ENCODE measurements at places on chromosomes 16 and 17.

DNA sequence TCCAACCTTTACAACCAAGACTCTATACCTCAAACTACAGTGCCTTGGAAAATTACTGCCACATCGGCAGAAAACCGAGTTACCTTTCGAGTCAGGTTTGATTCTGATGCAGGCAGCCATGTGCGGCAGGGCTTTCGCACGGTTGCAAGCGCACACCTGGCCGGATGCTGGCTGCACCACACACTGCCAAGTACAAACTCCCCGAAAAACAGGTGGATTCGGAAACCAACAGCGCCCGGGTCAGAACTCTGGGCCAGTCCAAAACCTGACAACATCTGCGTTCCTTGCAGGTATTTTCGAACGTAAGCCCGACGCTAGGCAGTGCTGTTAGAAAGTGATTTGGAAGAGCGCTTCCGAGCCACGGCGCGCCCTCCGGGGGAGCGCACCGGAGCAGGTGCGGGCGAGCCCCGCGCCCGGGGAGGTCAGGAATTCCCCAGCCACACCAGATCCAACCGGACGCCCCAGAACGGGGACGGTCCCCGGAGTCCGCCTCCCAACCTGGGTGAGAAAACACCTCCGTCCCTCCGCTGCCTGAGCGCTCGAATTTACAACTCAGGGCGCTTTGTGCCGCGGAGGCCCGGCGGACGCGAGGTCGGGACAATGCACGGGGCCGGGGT lies 1.2 kb downstream of the USP7 start:
- DNase-seq, result no peak

DNA sequence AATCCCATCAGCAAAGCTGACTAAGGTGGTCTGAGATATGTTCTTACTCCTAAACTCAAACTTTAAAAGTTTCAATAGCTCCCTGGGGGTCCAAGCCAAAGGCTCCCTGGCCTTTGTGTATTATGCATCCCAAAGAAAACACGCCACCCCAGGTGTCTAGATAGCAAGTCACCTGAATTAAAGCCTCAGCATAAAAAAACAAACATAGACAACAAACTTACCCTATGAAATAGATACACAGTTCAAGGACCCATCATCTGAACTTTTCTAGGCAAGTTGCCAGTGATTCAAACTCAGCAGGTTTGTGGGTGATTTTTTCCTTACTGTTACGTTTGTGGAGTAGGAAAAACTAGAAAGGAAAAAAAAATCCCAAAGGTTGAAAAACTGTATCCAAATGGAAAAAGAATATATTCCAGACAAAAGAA lies 12.5 kb downstream of the CMTM3 start:
- DNase-seq, result no peak

DNA sequence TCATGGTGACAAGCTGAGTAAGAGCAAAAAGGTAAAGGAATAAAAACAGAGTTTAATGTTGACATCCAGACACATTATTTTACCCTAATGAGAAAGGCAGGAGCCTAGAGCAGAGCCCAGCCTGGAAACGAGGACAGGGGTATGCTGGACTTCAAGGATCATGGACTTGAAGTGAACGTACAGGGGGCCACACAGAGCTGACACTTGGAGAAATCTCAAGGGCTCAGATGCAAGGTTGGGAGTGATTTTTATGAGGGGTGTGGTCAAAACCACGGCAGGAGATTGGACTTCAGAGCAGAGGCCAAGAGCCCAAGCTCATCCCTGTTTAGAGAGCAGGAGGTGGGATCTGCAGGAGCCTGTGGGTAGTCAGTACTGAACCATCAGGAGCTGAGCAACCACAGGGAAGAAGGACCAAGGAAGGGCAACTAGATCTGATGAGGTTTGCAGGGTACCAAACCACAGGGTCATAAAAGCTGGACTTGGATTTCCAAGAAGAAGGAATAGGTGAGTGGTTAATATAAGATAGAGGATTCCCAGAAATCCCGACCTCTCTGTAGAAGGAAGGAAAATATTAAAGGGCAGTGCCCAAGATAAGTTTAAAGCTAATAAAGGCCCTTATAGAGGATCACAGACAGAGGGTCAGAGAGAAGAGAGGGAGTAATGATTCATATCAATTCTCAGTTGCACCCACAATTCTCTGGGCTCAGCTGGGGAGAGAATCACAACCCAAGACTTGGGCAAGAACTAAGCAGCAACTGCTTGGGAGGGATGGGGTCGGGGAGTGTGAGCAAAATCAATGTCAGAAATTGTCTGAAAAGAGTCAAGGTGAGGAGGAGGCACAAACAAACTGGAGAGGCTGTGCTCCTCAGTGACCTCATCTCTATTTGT lies 331.7 kb downstream of the SOX9 start:
- no peak for DNase-seq

GRCh38 chr16:5906351-5906750 lies 808.8 kb upstream of the EEF2KMT start:
- DNase-seq, result no peak

DNA sequence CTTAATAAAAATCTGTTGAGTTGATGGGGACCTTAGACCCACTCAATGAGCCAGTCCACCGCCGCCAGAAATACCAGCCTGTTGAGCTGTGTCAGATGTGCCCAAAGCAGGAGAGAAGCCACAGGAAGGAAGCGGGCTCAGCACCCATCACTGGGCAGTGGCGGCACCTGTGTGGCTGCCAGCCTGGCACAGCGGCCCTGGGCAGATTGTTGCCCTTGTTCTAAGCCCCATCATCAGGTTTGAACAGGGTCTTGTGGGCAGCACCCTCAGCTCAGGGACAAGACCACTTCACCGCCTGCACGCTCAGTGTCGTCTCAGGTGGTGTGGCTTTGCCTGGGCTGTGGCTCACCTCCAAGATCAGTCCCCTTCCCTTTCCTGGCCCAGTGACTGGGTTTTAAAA lies 9.3 kb downstream of the ENDOV start:
- DNase-seq, result no peak

DNA sequence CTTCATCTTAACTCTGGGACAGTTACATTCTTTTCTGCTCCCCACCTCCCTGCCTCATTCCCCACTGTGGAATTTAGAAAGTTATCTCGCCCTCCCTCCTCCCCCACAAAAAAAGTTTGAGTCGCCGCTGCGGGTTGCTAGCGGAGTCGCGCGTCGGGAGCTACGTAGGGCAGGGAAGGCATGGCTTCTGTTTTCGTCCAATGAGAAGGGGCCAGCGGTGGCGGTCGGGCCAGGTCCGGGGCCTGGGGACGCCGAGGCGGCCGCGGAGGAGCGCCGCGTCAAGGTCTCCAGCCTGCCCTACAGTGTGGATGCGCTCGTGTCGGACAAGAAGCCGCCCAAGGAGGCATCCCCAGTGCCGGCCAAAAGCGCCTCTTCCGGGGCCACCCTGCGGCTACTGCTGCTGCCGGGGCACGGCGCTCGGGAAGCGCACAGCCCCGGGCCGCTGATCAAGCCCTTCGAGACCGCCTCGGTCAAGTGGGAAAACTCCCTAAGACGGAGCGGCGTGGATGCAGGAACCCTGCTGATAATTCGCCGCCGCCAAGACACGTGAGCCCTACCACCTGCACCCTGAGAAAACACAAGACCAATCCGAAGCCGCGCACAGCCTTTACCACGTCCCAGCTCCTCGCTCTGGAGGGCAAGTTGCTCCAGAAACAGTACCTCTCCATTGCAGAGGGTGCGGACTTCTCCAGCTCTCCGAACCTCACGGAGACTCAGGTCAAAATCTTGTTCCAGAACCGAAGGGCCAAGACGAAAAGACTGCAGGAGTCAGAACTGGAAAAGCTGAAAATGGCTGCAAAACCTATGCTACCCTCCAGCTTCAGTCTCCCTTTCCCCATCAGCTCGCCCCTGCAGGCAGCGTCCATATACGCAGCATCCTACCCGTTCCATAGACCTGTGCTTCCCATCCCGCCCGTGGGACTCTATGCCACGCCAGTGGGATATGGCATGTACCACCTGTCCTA lies 8.9 kb downstream of the OR4D1 start:
- DNase-seq, result no peak

DNA sequence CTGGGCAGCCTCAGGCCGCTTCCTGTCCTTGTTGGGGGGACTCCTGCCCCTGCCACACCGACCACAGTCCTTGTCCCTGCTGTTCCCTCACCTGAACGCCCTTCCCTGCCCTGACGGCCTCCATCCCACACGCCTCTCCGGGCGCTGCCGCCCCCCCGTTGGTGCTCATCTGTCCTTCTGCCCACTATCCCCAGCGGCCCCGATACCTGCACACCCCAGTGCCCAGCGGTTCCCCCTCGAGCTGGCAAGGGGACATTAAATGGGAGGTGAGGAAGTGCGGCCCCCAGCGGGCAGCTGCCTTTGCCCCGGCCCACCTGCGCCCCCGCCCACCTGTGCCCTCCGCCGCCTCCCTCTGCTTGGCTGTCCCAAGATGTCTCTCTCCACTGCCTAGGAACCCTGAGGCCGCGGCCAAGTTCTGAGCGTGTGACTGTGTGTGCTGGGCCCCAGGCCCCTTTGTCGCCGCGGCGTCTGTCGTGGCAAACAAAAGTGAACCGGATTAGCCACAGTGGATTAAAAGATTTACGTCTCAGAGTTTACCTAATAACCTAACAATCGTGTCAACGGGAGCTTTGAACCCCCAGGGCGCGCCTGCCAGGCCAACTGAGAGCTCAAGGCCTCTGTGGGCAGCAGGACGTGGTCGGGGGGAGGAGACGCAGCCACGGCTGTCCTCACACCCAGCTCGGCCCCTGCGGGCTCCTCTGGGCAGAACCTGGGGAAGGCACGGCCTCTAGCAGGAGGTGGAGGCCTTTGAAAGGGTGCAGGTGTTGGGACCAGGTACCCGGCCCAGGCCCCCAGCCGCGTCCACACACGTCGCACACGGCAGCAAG lies 7.6 kb upstream of the AXIN1 start:
- DNase-seq, result no peak

GRCh38 chr16:50354629-50355456 lies 13.9 kb downstream of the BRD7 start:
- DNase-seq, result no peak

- no peak for DNase-seq
Measured at GRCh38 chr16:68423771-68424170, 24.5 kb downstream of the SMPD3 start.

GRCh38 chr16:56318827-56319140 lies 106.6 kb downstream of the AMFR start:
- DNase-seq, result no peak

GRCh38 chr16:23807028-23807427 lies 28.8 kb upstream of the PRKCB start:
- no peak for DNase-seq

DNA sequence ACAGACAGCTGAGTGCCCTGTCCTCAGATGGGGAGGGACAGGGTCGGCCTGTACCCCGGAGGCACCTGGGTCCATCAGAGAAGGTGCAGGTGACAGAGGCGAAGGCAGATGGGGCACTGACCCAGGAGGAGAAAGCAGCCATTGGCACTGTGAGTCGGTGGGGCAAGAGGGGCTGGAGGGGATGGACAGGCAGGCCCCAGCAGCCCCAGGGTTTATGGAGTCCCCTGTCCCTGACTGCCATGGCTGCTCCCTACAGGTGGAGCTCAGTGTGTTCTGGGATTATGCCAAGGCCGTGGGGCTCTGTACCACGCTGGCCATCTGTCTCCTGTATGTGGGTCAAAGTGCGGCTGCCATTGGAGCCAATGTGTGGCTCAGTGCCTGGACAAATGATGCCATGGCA lies 32.1 kb downstream of the ANKRD40 start:
- DNase-seq, result no peak

DNA sequence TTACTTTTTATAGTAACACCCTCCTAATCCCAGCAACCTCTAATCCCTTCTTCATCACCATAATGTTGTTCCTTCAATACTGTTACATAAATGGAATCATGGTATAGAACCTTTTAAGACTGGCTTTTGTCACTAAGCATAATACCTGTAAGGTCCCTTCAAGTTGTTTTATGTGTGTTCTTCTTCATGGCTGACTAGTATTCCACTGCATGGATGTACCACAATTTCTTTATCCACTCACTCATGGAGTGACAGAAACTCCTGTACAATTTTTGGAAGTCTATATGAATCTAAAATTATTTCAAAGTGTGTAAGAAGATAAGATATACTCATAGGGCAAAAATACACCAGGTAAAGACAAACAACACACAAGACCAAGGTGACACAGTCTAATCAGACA lies 36.8 kb downstream of the MEAK7 start:
- DNase-seq, result no peak

DNA sequence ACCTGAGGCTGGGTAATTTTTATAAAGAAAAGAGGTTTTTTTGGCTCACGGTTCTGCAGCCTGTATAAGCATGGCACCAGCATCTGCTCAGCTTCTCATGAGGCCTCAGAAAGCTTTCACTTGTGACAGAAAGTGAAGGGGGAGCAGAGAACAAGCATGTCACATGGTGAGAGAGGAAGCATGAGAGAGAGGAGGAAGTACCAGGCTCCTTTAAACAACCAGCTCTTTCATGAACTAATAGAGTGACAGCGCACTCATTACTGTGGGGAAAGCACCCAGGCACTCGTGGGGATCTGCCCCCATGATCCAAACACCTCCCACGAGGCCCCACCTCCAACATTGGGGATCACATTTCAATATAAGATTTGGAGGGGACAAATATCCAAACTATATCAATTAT lies 86.8 kb downstream of the USP32 start:
- DNase-seq, result no peak

GRCh38 chr17:18041776-18042175 lies 2.6 kb downstream of the GID4 start:
- peak; percentile 45 for DNase-seq

- DNase-seq, result no peak
Measured at GRCh38 chr16:81703177-81704155, 75.6 kb upstream of the PLCG2 start.

GRCh38 chr16:49556606-49557446 lies 183.2 kb downstream of the C16orf78 start:
- no peak for DNase-seq

DNA sequence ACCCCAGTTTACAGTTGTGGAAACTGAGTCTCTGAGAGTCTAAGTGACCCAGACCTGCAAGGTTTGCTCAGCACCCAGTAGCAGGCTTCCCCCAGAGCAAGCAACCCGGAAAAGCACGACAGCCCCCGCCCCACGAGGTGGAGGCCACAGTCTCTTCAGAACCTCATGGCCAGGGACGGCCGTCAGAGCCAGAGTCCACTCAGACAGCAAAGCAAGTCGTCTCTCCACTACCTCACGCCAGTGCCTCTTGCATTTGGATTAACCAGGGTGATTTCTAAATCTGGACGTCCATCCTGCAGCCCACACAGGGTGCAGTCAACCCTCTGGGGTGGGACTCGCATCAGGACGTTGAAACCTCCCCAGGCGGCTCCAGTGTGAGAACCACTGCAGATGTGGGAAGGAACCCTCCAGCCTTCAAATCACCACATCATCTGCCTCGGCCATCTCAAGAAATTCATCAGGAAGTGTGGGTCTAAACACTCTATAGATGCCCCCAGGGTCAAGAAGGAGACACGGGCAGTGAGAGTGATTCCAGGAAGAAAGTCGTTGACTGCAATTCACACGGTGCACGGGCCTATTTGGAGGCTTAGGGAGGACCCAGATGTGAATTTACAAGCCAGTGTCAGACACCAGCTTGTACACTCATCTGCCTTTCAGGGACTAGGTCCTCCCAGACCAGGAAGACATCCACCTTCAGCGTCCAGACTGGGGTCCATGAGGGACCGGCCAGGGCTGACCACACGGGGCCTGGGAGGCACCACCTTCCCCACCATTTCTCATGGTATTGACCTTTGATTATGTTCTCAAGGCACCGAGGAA lies 20.2 kb upstream of the RBFOX3 start:
- no peak for DNase-seq

GRCh38 chr16:56625140-56625942 lies at the start of gene MT1E:
Gene MT1E, plus strand, starts transcription at chr16:56625781. Its CDS starts 71 bp downstream, at chr16:56625852.
- DNase-seq, result no peak

All from HS-5 (cell line).